ENCODE measurements at places on chromosomes 4 and X. TPM values are rescaled to one million over a fixed set of nuclear protein-coding genes. Genes with fewer than 3 reads are reported as not detected.
A peak's percentile ranks its signal among the peaks of the same experiment; 100 is the strongest.

DNA sequence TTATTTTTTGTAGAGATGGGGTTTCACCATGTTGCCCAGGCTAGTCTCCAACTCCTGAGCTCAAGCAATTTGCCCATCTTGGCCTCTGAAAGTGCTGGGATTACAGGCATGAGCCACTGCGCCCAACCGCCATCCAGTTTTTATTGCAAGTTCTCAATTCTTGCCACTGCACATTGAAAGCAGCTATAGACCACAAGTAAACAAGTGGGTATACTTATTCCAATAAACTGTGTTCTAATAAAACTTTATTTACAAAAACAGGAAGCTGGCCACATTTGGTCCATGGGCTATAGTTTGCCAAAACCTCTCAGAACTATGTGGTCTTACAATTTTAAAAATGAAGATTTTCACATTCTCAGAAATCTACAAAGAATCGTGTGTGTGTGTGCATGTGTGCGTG, 313.6 kb upstream of the RASGEF1B start:
- no peak for DNase-seq

DNA sequence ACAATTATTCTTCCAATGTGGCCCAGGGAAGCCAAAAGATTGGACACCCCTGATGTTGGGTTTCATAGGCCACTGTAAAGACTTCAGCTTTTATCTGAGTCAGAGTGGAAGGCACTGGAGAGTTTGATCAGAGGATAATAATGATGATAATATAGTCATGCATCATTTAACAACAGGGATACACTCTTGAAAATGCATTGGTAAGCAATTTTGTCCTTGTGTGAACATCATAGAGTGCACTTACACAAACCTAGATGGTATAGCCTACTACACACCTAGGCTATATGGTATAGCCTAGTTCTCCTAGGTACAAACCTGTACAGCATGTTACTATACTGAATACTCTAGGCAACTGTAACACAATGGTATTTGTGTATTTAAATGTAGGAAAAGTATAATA, 70.5 kb downstream of the COQ2 start:
- no peak for DNase-seq

DNA sequence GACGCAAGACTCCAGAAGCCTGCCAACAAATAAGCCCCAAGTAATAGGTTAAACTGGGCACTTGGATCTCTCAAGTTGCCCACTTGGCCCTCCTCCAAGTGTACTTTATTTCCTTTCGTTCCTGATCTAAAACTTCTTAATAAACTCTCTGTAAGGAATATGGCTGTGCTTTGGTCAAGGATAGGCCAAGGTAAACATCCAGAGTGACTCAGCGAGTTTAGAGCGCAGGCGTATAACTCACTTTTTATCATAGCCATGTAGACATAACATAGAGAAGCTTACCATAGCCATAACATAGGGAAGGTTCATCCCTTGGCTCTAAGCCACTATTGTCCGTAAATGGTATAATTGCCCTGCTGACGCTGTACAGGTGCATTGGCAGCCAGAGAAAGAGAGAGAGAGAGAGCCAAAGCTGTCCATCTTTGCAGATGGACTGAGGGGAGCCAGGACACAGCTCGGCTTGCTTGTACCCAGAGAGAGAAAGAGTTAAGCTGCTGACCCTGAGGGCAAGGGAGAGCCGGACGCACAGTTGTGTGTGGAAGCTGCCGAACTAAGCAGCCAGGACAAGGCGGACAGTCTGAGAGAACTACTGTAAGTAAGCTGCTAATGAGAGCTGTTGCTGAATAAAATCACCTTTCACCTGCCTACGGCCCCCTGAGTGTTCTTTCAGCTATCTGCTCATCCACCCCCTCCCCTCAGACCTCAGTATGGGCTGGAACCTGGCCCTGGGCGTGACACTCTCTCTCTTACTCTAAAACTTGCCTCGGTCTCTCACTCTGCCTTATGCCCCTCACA, 1.8 kb downstream of the TLR1 start:
- peak; percentile 33 for DNase-seq

- DNase-seq = no peak
Measured at GRCh38 chrX:33855251-33855650, 276.9 kb downstream of the FAM47A start.

DNA sequence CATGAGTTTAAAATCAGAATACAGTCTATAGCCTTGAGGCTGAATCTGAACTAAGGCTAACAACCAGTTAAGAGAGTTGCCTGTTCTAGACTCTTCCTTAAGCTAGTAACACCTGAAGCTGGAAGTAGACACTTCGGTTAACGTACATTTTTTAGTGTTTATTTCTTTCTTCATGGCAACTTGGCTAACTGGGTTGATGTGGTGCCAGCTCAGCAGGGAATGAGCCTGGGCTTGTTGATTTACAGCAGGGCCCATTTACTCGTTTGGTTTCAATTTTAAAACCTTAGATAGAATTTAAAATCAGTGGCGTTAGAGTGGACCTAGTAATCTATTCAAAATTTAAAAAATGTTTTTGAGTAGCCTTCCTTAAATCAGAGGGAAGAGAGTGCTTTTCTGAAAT, 137.6 kb upstream of the ESX1 start:
- no peak for DNase-seq

DNA sequence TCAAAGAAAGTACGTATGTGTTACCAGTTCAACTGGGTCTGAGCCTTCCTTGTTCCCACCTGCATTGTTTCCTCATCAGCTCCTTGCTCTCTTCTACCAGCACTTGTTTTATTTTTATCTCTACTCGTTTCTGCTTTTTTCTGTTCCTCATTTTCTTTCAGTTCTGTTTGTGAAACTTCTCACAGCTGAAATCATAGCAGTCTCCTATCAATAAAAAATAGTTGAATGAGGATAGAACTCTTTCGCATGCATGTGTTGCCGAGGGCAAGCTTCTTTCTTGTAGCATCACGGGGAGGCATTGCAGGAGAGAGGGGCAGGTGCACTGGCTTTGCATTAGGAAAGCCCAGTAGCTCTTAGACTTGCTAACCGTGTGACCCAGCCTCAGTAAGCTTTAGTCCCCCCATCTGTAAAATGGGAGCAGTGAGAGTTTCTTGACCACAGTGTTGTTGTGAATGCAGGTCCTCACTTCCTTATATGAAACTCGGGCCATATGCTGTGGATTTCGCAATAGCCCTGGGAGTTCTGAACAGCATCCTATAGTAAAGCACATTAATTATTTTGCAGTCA, 24.7 kb downstream of the OFD1 start:
- no peak for DNase-seq

DNA sequence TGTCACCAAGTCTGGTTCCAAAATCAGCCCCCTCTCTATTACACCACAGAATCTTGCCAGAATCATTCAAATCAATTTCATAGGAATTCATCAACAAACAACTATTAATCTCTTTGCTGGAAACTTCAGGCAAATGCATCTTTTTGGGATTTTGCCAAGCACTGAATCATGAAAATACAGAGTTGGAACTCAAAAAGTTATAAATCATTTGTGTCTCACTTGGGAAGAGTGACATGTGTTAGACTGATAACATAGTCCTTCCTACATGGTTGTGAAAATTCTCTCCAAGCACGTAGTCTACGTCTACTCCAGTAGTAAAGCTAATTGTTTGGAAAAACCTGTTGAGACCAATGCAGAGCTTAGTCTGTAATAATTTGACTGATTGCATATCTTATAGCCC, 19.0 kb downstream of the CXCL8 start:
- no peak for DNase-seq

- no peak for DNase-seq
Measured at GRCh38 chr4:48227662-48228061, 42.0 kb downstream of the TEC start.

DNA sequence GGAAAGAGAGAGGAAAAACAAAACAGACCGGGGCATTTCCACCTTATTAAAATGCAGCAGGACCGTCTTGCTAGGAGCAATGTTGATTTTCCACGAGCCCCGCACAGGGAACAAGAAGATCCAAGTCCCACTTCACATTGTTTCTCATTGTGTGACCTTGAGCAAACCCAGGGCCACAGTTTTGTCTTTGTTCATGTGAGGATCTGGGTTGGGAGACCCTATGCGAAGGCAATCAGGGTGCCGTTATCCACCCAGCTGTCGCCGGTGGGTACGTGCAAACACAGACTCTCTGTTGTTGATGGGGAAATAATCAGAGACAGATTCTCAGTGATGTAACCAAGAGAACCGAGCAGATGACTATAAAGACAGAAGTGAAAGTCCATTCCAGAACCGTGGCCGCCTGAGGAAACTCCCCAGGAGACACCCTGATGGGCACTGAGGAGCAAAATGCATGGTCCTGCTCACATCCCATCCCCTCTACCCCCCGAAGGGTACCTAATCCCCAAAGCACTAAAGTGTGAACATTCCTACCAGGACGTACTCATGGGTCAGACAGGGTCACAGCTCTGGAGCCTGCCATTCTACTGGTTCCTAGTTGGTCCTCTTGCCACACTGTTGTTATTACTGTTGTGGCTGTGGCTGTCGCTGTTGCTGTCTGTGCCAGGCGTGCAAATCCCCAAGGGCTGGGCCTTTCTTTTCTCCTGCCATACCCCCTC, 102.7 kb upstream of the RBPJ start:
- no peak for DNase-seq

DNA sequence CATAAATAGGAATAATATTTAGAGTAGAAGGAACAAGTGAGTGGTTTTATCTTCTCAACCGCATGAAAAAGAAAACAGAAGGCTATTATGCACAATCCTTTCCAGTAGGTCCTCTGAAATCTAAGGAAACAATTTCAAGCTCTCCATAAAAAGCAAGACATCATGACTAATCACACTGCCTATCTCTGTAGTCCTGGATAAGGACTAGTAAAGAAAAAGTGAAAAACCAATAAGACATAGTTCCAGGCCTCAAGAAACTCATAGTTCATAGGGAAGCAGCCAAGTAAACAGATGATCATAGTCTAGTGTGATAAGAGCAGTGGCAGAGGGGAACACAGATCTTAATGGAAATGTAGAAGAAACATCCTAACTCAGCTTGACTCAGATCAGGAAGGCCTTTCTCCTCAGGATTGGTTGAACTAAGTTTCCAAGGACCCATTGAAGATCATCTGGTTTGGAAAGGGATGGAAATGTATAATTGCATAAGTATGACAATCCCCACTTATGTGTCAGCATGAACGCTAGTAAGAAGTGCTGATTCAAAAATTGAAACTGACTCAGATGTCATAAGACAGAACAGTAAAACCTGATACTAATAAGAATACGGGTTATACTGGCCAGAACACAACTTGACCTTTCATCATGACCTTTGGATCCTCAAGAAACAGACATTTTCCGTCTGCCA, 155.3 kb downstream of the GRIA3 start:
- peak; percentile 40 for DNase-seq

DNA sequence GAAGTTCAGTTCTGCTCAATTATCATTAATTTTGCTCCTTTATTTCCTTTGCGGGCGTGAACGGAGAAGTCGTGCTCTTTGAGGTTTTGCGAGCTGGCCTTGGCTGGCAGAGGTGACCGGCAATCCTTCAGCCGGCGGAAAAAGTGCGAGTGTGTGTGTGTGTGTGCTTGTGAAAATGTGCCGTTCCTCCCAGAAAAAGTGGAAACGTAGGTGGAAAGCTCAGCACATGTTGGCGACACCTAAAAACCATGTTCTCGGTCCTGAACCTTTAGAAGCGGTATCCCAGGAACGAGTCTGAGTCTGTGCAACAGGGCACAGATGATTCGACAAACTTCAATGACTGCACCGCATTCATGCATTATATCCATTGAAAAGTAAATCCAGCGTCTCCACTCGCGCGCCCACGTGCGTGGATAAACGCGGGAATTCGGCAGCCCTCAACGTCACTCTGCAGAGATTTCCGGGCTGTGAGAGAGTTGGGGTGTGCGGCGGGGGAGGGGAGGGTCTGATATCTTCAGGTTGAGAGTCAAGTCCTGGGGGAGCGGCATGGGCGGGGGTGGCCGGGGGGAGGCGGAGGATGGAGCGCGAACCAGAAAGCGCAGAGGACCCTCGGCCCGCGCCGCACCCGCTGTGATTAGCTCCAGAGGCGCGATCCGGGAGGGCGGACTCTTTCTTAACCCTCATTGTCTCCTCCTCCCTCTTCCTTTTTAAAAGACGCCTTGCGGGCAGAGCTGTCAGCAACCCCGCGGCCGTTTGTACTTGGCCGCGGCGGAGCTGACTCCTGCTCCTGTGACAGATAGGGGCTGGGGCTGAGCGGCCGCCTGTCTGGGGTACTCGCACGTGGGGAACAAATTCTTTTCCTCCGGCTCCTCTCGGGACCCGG, at the start of gene SHISA3:
TSS of gene SHISA3 (plus strand) at position 737 of the 883 bp plus-strand sequence. CDS start 569 bp downstream, outside the sequence.
- no peak for DNase-seq

DNA sequence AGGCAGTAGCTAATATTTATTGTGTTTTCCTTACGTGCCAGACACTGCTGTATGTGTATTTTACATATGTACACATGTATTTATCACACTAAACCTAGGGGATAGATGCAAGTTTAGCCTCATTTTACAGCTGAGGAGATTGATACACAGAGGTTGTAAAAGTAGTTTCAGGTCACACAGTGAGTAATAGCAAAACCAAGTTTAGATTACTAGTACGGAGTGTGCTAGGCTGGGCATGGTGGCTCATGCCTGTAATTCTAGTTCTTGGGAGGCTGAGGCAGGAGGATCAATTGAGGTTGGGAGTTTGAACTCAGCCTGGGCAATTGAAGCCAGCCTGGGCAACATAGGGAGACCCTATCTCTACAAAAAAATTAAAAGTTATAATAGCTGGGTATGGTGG, 701.1 kb upstream of the ATOH1 start:
- no peak for DNase-seq

- no peak for DNase-seq
Measured at GRCh38 chrX:124736553-124737270, 390.3 kb downstream of the SH2D1A start.

DNA sequence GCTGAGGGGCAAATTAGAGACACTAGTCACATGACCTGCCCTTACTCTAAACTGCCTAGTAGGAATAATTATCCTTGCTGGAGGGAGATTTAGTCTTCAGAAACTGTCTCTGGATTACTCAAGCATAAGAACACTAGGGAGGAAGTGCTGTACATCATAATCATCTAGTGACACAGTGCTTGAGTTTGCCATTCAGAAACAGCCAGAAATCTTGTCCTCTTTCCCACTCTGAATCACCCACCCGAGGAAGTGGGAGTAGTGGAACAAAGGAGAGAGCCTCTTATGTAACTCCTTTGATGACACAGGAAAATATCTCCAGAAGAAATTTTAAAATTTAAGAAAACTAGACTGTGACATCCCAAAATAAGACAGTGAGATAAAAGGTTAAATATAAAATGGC, 69.3 kb upstream of the PCDH19 start:
- no peak for DNase-seq

ARHGAP36 gene
- not detected for total RNA-seq

COL4A5 gene
- total RNA-seq = 20.7 TPM

LNX1 gene
- total RNA-seq = 15.0 TPM

MND1 gene
- 15.8 TPM for total RNA-seq

DCAF8L2 gene
- not detected for total RNA-seq

CSN1S1 gene
- total RNA-seq = not detected

FATE1 gene
- not detected for total RNA-seq

TRAM1L1 gene
- 6.9 TPM for total RNA-seq
